IMR-90 (cell line): ENCODE measurements at places on chromosomes 7 and 10.

- DNase-seq, result no peak
Measured at GRCh38 chr7:584820-585219, 65.2 kb upstream of the PDGFA start.

- peak; percentile 83 for DNase-seq
Measured at GRCh38 chr7:137820677-137821420, 25.9 kb downstream of the DGKI start.

GRCh38 chr10:89053555-89053954, 63.0 kb downstream of the FAS start:
- no peak for DNase-seq

- DNase-seq, result no peak
Measured at GRCh38 chr7:151426904-151427704, 12.8 kb downstream of the CRYGN start.

DNA sequence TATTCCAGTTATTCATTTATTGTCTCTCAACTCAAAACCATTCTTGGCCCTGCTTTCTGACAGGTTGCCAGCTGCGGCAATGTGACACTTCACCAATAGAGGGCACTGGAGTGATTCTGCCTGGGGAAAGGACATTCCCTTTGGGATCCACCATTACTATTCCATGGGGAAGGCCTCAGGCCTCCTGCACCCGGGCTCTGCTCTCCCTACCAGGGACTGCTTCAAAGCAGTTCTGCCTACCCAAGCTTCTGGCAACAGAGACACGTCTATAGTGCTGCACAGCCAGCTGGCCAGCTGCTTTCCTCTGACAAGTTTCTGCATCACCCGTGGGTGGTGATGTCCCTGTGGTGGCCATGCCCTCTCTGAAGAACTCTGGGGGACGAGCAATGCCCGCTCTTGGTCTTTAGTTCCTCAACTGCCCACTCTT, 163.8 kb downstream of the ELMO1 start:
- DNase-seq, result no peak

GRCh38 chr7:47634273-47634672, 52.4 kb upstream of the TNS3 start:
- DNase-seq, result peak; percentile 78

DNA sequence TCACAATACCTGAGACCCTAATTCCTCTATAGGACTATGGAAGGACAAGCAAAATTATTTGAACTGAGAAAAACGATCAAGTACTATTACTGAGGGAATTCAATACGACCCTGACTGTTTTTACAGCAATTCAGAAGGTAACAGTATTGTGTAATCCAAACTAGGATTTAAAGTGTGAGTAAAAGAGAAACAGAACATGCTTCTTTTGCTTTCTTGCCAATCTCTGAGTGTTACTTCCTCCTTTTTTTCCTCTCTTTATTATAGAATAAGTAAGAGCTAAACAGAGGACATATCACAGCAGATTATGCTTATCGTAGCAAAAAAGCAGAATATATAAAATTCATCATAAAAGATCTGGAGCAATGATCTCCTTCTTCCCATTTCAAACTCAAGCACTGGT, 292.1 kb downstream of the THSD7A start:
- DNase-seq, result no peak

DNA sequence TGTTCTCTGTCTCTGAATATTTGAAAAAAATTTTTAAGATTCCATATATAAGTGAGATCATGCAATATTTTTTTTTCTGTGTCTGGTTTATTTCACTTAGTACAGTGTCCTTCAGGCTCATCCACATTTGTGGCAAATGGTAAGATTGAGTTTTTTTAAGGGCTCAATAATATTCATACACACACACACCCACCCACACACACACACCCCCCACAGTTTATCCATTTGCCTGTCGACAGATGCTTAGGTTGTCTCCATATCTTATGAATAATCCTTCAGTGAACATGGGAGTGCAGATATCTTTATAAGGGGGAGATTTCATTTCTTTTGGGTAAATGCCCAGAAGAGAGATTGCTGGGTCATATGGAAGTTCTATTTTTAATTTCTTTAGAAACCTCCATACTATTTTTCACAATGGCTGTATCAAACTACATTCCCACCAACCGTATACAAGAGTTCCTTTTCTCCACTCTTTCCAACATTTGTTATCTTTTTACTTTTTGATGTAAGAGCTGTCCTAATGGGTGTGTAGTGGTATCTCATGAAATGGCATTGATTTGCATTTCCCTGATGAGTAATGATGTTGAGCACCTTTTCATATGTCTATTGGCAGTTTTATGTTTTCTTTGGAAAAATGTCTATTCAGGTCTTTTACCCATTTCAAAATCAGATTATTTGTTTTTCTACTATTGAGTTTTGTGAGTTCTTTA, 35.0 kb downstream of the AUTS2 start:
- DNase-seq, result no peak

DNA sequence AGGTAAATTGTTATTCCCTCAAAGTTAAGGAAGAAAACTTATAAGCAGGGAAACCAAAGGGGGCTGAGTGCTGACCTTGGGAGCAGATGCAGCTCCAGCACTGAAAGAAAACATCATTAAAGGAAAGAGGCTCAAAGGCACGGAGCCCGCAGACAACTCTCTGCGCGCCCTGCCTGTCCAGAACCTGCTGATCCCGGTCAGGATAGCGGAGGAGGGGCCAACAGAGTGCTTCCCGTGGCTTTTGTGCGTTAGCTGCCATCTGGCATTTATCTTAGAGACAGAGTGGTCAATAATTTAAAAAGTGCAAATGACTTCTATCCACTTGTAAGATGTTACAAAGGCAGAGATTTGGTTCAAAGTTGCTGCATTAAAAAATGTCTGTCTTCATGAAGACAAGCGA, 162.1 kb downstream of the FANK1 start:
- no peak for DNase-seq

- no peak for DNase-seq
Measured at GRCh38 chr7:99409192-99409572, 413 bp downstream of the BUD31 start.

GRCh38 chr7:86629-87028, 105.7 kb upstream of the FAM20C start:
- no peak for DNase-seq

- peak; percentile 53 for DNase-seq
Measured at GRCh38 chr10:61943674-61944378, 42.3 kb downstream of the ARID5B start.

- DNase-seq, result no peak
Measured at GRCh38 chr7:136709876-136710275, 158.6 kb upstream of the CHRM2 start.

DNA sequence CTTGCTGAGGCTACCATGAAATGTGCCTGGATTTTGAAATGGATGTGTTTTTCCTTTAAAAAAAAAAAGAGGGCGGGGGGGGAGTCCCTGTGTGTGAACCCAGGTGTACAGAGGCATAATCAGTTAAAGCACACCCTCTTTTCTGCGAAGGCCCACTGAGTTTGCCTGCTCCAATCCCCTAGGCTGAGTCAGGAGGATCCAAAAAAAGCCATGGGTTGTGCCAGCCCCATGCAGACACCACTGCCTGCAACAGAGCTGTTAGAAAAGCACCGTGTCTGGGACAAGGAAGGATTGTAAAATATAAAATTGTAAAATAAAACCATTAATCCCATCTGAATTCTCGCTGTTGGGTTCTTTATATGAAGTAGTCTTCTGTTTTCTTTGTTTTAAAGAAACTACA, 217.9 kb downstream of the ADAM12 start:
- DNase-seq, result no peak

GRCh38 chr7:134770676-134771075, 8.8 kb upstream of the CALD1 start:
- DNase-seq, result no peak

DNA sequence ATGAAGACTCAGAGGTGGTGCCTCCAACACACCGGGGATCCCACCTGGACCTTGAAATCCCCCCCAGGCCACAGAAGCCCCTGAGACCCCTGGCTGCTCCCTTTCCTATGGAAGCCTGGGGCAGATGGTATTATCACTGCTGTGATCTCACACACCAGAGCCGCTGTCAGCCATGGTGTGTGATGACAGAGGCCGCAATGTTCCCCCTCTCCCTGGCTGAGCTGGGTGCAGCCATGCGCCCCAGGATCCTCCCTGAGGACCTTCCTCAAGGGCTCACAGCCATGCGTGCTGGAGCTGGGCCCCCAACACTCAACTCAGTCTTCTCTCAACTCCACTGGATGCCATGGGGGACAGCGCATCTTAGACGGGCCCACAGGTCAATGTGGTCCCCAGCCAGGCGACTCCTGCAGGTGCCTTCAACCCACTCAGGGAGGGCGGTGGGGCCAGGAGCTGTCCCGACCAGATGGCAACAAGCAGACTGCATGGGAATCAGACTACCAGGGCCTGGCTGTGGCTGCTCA, 44.9 kb downstream of the VIPR2 start:
- no peak for DNase-seq

DNA sequence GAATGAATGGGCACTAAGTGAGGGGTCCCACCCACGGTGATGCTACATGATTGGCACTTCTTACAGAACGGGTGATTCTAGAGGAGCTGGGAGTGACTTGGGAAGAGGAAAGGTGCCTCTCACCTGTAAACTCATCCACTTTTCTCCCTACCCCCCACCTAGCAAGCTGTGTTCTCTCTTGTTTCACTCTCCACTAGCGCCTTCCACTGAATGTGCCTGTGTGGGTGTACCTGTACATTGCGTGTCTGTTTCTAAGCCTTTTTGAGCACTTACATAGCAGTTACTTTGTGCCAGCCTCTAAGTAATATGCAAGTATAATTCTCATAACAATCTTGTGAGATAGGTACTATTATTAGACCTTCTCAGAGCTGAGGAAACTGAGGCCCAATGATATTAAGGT, 133.7 kb upstream of the AGK start:
- DNase-seq, result no peak

GRCh38 chr10:61964059-61964709, 62.7 kb downstream of the ARID5B start:
- DNase-seq, result peak; percentile 41

- DNase-seq, result no peak
Measured at GRCh38 chr10:114071178-114071577, 27.5 kb downstream of the ADRB1 start.

- no peak for DNase-seq
Measured at GRCh38 chr7:80359476-80359875, 152.4 kb downstream of the GNAT3 start.

- no peak for DNase-seq
Measured at GRCh38 chr7:104536956-104537355, 208.6 kb downstream of the LHFPL3 start.

DNA sequence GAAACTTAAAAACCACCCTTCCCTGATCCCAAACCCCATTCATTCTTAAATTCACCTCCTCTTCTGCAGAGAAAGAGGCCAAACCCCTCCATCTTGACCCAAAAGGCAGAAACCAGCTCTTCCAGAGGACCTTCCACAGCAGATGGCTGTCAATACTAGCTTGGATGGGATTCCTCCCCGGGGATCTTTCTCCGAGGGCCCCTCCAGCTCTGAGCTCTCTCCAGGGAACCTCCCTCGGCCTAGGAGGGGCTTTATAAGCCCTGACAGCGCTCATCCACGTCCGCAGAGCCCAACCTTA, 5.4 kb downstream of the TNRC18 start:
- DNase-seq, result no peak

- peak; percentile 46 for DNase-seq
Measured at GRCh38 chr7:34823650-34824258, 165.7 kb downstream of the NPSR1 start.

DNA sequence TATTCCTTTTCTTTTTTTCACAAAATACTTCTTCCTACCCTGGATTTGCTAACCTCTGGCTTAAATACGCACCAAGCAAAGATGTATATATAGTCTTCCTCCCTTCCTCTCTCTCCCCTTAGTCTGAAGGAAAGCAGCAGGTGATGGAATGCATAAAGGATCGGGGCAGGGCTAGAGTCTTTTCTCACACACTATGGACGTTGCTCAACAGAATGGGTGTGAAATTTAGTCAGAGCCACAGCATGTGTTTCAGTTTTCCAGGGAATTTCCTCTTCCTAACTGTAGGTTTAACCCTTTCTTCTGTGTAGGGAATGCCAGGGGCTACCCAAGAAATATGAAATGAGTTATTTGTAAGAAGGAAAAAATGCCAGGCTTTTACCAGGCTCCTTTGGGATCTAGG, 71.4 kb upstream of the NFKB2 start:
- peak; percentile 33 for DNase-seq

- DNase-seq, result no peak
Measured at GRCh38 chr10:29730458-29730857, 95.7 kb upstream of the SVIL start.

GRCh38 chr7:7292608-7293007, 110.3 kb downstream of the C1GALT1 start:
- DNase-seq, result no peak

DNA sequence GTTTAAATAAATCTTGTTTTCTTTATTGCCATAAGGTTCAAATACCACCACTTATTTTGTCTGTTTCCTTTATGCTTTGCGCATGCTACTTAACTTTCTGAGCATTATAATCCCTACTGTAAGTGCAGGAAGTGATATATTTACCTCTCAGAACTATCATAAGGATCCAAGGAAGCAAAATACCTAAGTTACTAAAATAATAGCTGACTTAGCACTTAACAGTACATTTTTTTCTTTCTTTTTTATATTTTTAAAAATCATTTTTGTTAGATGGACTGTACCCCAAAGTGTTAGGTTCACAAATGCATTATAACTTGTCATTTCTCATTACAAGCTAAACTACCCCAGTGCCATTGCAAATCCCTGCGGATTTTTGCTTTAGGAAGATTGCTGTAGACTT, 663.8 kb downstream of the SUGCT start:
- DNase-seq, result no peak

- no peak for DNase-seq
Measured at GRCh38 chr7:46542076-46542475, 621.0 kb upstream of the IGFBP3 start.
